IPS DF 19.7 (cell line): ENCODE measurements at places on chromosomes 11 and 22.

GRCh38 chr11:6297831-6298230 lies 22.5 kb downstream of the CAVIN3 start:
- no peak for DNase-seq

- DNase-seq: no peak
These were observed 85.6 kb downstream of the KIRREL3 start for GRCh38 chr11:126914941-126915340.

DNA sequence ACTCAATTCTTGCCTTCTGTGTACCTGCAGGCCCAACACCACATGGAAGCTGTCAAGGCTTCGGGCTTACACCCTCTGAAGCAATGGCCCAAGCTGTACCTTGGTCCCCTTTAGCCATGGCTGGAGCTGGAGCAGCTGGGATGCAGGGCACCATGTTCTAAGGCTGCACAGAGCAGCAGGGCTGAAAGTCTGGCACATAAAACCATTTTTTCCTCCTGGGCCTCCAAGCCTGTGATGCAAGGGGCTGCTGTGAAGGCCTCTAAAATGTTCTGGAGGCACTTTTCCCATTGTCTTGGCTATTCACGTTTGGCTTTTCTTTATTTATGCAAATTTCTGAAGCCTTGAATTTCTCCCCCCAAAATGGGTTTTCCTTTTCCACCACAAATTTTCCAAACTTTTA lies 102.1 kb upstream of the SLC5A12 start:
- no peak for DNase-seq

- DNase-seq: no peak
These were observed 11.1 kb downstream of the NUMA1 start for GRCh38 chr11:72069200-72069599.

DNA sequence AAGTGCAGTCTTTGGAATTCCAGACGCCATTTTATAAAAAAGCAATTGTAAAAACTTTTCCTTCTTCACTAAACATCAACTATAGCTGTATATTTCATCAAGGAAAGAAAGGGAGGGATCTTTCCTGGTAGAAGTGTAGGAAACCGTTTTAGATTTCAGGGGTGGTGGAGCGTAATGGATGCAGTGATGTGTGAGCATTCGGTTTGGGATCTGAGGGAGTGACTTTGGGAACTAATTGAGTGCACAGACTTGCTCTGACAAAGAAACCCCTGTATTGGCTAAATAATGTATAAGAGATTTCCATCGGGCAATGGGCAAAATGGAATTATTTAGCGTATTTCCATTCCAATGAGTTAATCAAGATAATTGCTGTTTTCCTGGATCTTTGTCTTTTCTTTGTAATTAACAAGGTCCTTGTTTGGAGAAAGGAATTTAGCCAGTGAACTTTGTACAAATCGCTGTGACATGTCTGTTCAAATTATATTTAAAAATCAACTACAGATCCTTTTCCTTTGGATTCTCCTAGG lies 125.0 kb upstream of the NARS2 start:
- no peak for DNase-seq

DNA sequence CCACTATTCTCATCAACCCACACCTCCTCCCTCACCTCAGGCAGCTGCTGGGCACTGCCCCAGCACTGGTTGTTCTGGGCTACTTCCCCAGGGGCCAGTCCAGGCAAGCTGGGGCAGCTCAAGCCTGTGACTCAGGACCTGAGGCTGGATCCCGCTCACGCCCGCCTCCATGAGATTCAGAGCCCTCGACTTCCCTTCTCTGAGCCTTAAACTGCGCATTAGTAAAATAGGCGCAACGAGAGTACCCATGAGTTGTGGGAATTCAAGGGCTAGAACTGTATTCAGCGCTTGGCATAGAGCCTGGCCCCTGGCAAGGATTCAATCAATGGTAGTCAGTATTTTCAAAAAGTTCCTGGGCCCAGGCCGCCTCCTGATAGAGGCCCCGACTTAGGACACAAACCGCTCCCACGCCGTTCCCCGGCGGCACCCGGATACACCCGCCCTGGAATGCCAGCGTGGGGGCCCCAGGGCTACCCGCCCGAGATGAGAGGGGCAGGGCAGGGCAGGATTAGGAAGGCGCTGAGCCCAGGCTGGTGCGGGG lies 723 bp upstream of the CD82 start:
- DNase-seq: no peak

DNA sequence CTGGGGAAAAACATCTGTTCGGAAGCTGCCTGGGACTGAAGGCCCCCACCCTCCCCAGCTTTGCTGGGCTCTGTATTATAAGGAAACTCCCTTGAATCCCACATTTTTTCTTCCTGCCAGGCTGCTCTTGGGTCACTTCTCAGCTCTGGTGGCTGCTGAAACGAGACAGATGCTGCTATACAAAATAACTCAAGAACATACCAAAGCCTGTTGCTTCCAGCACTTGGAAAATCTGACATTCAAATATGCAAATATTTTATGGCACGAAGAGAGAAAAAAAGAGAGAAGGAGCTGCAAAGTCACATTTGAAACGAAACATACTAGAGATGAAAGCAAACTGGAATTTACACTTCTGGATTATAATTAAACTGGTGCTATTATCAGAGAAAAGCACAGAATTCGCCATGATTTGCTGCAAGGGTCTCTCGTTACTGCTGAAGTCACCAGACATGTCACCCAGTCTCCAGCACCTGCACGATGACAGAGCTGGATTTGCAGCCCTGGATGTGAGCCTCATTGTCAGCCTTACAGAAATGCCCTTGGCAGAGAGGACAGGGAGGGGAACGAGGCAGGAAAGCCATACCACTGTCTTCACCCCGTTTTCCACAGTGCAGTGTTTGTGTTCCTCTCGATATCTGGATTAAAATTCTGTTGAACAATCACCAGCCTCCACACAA lies 47.9 kb upstream of the IGSF9B start:
- DNase-seq: no peak

DNA sequence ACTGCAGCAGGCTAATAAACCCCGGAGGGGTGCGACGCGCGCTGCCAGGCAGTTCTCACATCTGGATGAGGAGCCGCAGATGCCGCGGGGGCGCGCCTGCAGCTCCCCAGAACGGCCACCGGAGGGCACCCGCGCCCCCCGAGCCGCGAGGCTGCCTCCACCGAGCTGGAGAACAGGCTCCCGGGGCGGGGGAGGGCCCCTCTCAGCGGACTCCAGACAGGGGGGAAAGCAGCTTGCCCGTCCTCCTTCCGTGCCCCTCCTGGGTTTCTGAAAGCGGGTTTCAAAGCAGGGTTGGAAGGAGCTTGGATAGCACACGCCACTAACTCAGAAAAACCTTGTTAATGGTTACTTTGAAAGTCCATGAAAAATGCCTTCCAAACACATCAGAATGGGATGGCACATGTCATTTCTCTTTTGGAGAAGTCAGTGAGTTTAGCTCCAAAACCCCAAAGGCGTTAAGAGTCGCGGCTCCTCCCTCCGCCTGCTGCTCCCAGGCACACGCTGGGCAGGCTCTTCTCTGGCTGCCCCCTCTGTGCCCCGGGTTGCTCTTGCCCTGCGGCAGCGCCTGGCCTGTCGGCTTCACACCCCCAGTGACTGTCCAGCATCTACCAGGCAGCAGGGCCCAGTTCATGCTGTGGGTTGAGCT lies 317.8 kb downstream of the NTM start:
- no peak for DNase-seq

- DNase-seq: no peak
These were observed 539.3 kb upstream of the B3GAT1 start for GRCh38 chr11:134951305-134951700.

GRCh38 chr22:42091455-42091782 lies 847 bp upstream of the NDUFA6 start:
- DNase-seq: no peak

DNA sequence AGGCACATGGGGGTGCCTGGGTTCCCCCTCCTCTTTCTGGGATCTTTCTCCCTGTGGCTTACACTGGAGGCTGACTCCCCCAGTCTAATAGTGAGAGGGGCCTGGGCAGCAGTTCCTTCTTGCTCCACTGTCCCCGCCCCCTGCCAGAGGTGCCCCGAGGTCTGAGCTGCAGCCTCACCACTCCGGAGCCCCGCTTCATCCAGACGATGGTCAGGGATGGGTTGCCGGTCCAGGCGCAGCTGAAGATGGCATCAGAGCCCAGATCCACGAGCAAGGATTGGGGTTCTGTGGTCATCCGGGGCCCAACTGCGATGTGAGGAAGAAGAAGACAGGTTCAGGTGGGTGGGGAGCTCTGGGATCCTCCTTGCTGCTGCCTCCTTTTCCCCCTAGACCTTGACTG lies 91.1 kb downstream of the ST3GAL4 start:
- DNase-seq: no peak

DNA sequence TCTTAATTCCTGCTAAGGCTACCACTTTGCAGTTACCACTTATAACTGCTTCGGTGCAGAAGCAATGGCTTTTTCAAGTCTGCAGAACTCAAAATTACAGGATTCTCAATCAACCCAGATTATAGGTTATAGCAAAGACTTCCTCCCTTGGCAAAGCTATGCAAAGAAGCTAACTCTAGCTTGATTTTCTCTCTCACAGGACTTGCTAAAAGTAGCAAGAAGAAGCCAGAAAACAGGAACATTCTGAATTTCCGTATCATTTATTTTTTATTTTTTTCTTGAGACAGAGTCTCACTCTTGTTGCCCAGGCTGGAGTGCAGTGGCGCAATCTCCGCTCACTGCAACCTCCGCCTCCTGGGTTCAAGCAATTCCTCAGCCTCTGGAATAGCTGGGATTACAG lies 10.7 kb upstream of the PLEKHB1 start:
- no peak for DNase-seq

- no peak for DNase-seq
These were observed 606 bp downstream of the DRG1 start for GRCh38 chr22:31400023-31400397.

DNA sequence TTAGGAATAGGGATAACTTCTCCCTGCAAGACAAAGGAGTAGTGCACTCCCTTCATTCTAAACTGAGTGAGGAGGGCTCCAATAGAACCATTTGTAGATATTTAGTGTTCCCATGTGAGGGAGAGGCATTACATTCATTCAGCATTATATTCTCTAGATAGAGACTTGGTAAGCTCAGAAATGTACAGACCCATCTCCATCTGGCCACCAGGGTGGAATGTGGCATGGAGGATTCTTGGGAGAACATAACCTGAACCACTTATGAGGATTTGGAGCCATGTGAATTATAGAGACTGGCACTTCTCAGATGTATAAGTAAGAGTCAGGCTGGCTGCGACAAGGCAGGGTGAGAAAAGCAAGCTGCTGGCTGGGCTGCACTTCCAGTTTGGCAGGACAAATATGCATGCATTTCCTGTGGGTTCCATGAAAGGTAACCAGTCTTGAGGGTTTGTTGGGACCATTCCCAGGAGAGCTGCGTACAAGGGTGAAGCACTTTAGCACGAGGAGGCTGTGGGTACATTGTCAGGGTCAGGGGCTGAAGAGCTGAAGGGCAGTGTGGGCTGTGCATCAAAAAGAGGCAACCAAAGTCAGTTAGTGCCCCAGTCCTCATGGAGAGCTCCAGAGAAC lies 9.2 kb downstream of the RRP8 start:
- no peak for DNase-seq

DNA sequence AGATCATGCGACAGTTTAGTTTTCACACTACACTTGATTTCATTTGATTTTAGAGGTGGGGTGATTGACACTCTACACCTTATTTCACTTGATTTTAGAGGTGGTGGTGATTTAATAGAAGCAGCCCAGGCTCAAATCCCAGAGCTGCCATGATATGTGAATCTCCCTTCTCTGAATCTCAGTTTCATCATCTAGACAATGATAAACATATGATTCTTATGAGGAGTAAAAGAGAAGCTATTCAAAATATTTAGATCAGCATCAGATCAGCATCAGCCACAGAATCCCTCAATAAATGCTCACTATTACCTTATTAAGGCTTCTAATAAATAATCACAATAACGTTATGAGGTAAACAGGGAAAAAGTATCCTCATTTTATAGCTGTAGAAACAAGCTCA lies 98.8 kb downstream of the MSANTD4 start:
- no peak for DNase-seq

GRCh38 chr11:112881461-112881860 lies 79.8 kb upstream of the NCAM1 start:
- peak; percentile 52 for DNase-seq

- DNase-seq: no peak
These were observed 1.1 kb downstream of the MYBPC3 start for GRCh38 chr11:47351156-47352126.

DNA sequence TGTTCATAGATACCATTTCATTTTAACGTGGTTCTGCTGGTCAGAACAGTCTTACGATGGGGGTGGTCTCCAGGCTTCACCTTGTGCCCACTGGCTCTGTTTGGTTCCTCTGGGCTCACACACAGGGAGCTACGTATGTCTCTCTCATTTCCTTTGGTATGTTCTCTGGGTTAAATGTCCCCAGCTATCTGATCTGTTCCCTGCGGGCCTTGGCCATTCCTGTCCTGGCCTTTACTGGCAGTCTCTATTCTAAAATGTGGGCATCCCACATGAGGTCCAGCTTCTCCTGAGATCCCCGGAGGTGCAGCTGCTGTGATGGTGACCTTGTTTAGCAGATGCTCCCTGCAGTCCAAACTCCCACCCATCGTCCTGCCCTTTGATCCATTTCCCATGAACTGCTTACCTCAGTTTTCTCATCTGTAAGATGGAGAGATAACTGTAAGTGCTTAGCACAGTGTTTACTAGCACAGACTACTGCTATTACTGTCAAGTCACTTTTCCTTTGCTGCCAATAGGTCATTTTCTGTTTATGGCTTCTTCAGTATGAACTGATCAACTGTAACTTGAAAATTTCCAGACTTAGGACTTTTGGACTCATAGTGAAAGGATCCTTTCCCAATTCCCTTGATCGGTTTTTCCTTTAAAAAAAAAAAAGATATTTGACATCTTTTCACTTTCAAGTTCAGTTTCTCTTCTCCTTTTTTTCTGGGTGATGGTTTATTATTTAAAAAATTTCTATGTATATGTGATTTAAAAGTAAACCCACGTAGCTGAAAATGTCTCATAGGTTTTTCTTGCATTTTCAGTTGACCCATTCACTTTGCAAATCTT lies 92.9 kb downstream of the PTPRJ start:
- DNase-seq: no peak

- DNase-seq: no peak
These were observed 7.8 kb upstream of the DNHD1 start for GRCh38 chr11:6489306-6489705.

DNA sequence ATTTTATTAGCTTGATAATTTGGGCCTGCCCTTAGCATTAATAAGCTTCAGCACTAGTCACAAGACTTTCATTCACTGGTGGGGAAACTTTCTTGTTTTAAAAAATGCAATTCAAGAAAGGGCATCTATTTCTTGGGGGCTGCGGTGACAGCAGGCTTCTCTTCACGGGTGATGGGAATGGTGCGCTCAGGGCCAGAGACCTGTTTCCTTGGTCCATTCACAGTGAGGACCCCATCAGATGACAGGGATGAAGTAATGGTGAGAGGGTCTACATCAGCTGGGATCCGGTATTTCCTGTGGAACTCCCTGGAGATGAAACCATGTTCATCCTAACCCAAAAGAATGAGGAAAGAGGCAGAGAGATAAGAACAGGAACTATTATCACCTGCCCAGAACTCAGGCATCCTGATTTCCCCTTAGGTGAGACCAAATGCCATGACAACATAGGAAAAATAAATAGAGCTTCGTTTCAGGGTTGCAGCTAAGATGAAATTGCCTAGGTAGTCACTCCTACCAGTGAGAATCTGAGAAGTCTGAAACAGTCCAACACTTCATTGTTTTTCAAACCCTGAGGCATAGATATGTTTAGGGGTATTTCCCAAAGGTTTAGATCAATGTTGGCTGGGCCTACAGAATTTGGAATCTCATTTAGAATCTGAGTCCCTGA lies 2.8 kb downstream of the CRYAB start:
- DNase-seq: no peak

GRCh38 chr22:38043151-38044039 lies 13.8 kb upstream of the PICK1 start:
- no peak for DNase-seq

GRCh38 chr11:122773781-122774266 lies 64.5 kb upstream of the CRTAM start:
- DNase-seq: no peak
